ENCODE measurements at places on chromosomes 3 and 15.

- DNase-seq: peak; percentile 69
Measured at GRCh38 chr15:26260517-26261133, 397.5 kb upstream of the ATP10A start.

- no peak for DNase-seq
Measured at GRCh38 chr3:25910997-25911396, 121.1 kb downstream of the OXSM start.

DNA sequence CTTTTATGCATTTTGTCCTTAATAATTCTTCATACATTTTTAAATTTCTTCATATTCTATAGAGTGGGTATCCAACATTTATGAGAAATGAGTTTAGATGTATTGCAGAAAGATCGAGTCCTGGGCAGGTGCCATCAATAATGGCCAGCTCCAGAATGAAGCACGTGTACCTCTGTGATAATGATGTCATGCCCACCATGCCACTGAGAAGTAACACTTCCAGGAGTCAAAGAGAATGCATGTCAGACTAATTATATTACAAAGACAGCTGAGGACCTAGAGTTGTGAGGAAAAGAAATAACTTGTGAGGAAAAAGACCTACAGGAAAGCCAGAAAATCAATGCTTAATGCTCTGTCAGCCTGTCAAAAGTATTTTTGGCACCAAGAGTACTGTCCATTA lies 157.4 kb upstream of the P2RY1 start:
- no peak for DNase-seq

- DNase-seq: peak; percentile 59
Measured at GRCh38 chr15:73866881-73867410, 6.4 kb upstream of the TBC1D21 start.

DNA sequence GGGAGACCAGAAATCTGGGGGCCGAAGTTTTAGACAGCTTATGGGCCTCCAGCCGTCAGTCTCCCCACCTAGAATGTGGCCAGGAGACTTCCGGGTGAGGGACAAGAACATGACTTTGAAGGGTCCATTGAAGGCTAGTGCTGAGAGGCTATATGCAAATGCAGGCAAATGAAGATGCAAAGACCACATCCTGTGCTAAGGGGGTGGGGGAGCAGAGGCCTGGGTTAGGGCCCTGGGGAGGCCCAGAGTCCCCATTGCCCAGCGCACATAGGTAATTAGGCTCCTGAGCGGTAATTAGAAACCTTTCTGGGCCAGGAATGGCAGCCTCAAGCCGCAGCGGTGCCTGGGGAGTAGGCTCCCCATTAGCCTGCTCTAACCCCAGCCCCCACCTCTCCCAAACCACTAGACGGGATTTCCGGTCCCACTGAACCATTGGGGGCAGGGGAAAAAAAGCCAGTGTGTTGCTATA lies 6.8 kb downstream of the CSK start:
- no peak for DNase-seq

GRCh38 chr15:63225381-63225780 lies 36.0 kb downstream of the RAB8B start:
- no peak for DNase-seq

DNA sequence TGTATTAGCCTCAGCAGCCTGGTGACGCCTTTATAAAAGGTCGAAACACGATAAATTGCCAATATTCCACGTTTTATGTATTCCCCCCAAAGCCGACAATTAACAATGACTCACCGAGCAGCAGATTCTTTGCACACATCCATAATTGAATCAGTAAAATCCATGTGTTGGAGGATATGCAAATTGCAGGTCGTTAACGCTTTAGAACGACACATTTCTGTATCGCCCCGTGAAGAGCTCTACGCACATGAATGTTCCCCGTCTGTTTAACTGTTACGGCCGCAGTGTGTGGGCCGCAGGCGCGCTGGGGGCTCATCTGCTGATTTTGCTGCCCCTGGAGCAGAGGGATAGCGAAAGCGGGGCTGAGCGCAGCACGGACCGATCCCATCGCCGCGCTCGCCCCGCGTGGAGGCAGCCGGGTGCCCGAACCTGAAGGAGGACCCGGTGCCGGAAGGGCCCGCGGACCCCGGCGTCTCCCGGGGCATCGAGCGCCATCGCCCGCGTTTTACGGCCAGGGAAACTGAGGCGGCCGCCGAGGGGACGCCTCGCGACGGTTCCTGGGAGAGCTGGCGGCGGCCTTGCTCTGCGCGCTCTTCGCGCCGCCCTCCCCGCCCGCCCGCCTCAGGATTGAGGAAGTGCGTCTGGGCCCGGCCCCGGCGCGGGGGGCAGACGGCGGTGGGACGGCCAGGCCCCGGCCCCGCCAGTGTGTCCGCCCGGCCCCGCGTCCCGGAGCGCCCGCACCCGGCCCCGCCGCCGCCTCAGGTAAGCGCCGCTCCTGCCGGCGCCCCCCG lies at the start of gene LRRK1:
Gene LRRK1 (plus strand): TSS at position 668 of the 791 bp plus-strand sequence. CDS start 5,276 bp downstream, outside the sequence.
- no peak for DNase-seq
